ENCODE measurements at places on chromosomes 6 and 20. TPM values are rescaled to one million over a fixed set of nuclear protein-coding genes. Genes with fewer than 3 reads are reported as not detected.

Gene FAM162B
- 25.6 TPM for total RNA-seq

Gene GRIK2
- 1.1 TPM for total RNA-seq

Gene NDRG3
- total RNA-seq, result 11.5 TPM

Gene HSPA1L
- total RNA-seq, result 2.9 TPM

Gene NT5E
- 18.9 TPM for total RNA-seq

Gene F13A1
- total RNA-seq, result 201 TPM

Gene LINC00237
- total RNA-seq, result not detected

Measured in subcutaneous adipose tissue (tissue), 4 donors.